H9 (cell line): ENCODE measurements at places on chromosomes 4 and X. TPM values are rescaled to one million over a fixed set of nuclear protein-coding genes. Genes with fewer than 3 reads are reported as not detected.
A peak's percentile ranks its signal among the peaks of the same experiment; 100 is the strongest.

DNA sequence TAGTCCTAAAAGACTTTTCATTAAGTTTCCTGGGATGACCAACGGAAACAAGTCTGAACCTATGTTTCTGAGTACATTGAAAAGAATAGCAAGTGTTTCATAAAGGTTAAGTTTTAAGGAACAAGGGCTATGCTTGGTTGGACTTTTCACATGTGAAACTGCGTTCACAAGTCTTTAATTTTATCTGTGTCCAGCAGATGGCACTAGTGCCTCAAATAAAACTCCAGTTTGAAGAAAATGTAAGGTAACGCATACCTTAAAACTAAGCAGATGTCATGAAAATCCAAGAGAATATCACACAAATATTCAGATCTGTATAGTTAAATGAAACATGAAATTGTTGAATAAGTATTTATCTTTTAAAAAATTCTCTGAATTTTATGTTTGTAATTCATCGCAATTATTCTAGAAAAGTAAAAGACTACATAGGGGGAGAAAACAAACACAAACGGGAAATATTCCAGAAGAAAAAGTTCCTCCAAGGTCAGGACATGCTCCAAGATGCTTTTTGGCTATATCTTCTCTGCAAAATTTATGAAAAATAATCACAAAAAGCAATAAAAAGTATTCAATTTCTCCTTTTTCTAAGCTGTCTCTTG is 89.6 kb upstream of the MAD2L1 start:
- H3K27ac ChIP-seq: no peak overlapping the region
- H3K27me3 ChIP-seq: no peaks in the 10 kb centered on the region
- no peak for DNase-seq
- 0 out of 2 replicates have a peak, but pooled peaks cover 1% of the 10 kb centered on the region for H3K4me1 ChIP-seq

XAGE1B gene
- total RNA-seq: not detected in 2 replicates

GRCh38 chr4:95360256-95360903 is 188.4 kb downstream of the UNC5C start:
- no peaks in the 10 kb centered on the region for H3K36me3 ChIP-seq
- H3K4me1 ChIP-seq: no peaks in the 10 kb centered on the region
- no peaks in the 10 kb centered on the region for H3K27me3 ChIP-seq
- no peak overlapping the region for H3K27ac ChIP-seq

- H3K27ac ChIP-seq: no peak overlapping the region
- H3K27me3 ChIP-seq: peaks cover 6% of the 10 kb centered on the region; the same call in 1 of the 2 replicates
- peaks cover 2% of the 10 kb centered on the region; the same call in 1 of the 2 replicates for H3K4me1 ChIP-seq
- no peak for DNase-seq
- H3K36me3 ChIP-seq: 0 out of 3 replicates have a peak, but pooled peaks cover 3% of the 10 kb centered on the region
These were observed 1.0 kb upstream of the SNCA start for GRCh38 chr4:89837993-89838390.

GRCh38 chrX:25049357-25049756 is 33.6 kb upstream of the ARX start:
- H3K4me1 ChIP-seq: peaks cover 13% of the 10 kb centered on the region; the same call in 1 of the 2 replicates
- peak overlapping the region; percentile 87 for H3K27ac ChIP-seq
- H3K36me3 ChIP-seq: peaks cover 24% of the 10 kb centered on the region
- no peak overlapping the region for H3K4me3 ChIP-seq
- no peak for DNase-seq

MAP7D3 gene
- 15.2 and 18.2 TPM in 2 replicates for total RNA-seq

SRPX gene
- total RNA-seq: 2.5 and 2.8 TPM in 2 replicates

DNA sequence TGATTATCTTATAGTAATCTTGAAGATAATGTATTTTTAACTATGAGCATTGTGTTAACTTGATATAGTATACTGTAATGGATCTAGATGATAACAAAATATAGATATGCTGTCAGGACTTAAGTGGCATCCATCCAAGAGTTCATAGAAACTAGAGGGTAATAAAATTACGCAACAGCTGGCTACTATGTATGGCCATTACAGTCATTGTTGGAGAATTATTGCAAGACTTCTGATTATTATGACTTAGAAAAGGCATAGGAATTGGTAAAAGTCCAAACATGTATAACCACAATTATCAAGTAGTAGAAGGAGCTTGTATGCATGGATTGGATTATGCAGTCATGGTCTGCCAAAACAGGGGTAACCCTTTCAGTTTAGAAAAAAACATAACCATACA is 9.5 kb downstream of the OGT start:
- H3K4me3 ChIP-seq: no peak overlapping the region
- H3K36me3 ChIP-seq: peaks cover 63% of the 10 kb centered on the region
- no peak for DNase-seq
- no peaks in the 10 kb centered on the region for H3K27me3 ChIP-seq
- no peaks in the 10 kb centered on the region; the same call in 1 of the 2 replicates for H3K4me1 ChIP-seq
- no peak overlapping the region for H3K27ac ChIP-seq

- no peak for DNase-seq
- H3K4me1 ChIP-seq: no peaks in the 10 kb centered on the region
- H3K36me3 ChIP-seq: peaks cover 81% of the 10 kb centered on the region
- H3K27ac ChIP-seq: no peak overlapping the region
- H3K4me3 ChIP-seq: no peak overlapping the region
These were observed 19.3 kb downstream of the DCTD start for GRCh38 chr4:182897601-182898478.

VCX3A gene
- 0.28 and 0.35 TPM in 2 replicates for total RNA-seq

DNA sequence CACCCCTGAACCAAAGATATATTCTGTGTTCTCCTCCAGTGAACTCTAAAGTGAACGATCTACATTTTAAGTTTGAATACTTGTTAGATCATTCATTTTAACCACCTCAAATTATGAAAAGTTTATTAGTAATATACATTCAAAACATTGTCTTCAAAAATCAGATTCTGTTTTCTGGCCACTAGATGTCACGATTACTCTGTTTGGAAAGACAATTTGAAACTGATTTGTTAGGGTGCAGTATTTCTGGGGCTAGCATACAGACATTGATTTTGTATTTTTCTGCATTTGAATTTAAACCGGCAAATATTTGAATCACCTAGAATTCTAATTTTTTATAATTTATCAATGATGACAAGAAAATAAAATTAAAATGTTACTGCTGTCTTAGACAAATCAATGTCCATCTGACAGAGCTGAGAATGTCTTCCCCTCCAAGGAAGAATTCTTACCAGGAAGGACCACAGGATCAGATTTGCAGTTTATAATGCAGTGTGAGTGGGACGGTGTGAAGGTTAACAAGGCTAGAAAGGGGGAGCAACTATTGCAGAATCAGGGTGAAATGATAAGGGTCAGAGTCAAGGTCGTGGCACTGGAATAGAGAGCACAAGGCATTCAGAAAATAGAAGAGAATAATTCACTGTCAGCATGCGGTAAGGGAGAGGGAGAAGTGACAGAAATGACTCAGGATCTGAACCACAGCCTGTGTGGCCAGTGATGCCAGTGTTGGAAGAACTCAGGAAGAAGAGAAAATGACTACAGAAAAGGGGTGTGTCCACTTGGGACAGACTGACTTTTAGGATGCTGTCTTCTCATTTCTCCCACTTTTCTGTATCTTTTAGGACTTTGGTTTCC is 91.6 kb downstream of the ANXA10 start:
- no peak overlapping the region for H3K4me3 ChIP-seq
- H3K4me1 ChIP-seq: no peaks in the 10 kb centered on the region
- H3K27me3 ChIP-seq: no peaks in the 10 kb centered on the region
- no peak for DNase-seq
- H3K36me3 ChIP-seq: no peaks in the 10 kb centered on the region
- H3K27ac ChIP-seq: no peak overlapping the region

NR3C2 gene
- total RNA-seq: 0.86 and 1.4 TPM in 2 replicates

DNA sequence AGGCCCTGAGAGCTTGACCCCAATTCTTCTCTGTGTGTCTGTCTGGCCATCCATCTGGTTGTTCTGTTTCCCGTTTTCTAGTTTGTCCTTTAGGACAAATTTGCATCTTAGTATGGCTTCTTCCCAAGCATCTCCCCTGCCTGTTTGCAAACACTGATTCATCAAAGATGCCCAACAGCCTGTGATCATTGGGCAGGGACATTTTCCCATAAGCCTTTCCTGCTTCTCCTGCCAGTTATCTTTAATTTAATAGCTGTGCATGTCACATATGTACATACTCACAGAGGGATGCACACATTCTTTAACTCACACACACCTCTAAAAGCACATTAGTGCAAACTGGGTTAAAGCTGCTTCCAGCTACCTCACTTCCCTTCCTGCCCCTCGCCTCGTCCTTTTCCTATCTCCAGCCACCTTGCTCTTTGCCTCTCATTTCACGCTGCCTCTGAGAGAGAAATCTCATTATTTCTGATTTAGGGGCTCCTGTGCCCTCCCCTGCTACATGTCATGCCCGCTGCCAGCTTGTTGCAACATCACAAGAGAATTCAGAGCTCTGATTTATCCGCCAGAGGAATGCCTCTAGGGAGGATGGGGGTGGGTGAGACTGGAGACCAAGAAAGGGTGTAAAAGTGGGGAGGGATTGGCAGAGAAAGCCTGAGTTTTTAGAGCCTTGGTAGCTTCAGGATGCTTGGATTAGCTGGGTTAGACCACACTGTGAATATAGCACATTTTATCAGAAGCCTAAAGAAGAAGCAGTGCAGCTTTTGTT is 100.6 kb downstream of the NHS start:
- no peaks in the 10 kb centered on the region for H3K4me1 ChIP-seq
- DNase-seq: no peak
- no peaks in the 10 kb centered on the region for H3K27me3 ChIP-seq
- no peak overlapping the region for H3K27ac ChIP-seq
- H3K4me3 ChIP-seq: no peak overlapping the region

DNA sequence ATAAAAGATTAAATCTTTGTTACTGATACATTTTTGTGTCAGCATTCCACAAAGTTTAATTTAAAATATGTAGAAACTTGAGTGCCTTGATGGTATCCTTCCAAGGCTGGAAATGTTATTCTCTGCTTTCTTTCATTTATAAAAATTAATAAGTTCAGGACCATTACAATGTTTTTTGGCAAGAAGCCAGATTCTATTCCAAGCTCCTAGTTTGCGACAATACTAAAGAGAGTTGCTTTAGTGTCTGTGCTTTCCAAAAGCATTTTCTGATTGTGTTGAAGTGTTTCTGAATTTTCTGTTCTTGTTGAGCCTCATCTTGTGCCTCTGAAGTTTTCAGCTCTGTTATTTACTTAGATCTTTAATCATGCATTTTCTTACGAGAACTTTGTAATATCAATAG is 516.2 kb downstream of the KCTD8 start:
- H3K4me3 ChIP-seq: no peak overlapping the region
- no peaks in the 10 kb centered on the region for H3K36me3 ChIP-seq
- no peaks in the 10 kb centered on the region for H3K4me1 ChIP-seq
- H3K27ac ChIP-seq: no peak overlapping the region
- H3K27me3 ChIP-seq: no peaks in the 10 kb centered on the region
- no peak for DNase-seq

OPRPN gene
- not detected in 2 replicates for total RNA-seq

MTCP1 gene
- 14.3 and 21.4 TPM in 2 replicates for total RNA-seq

CXorf38 gene
- 10.5 and 10.8 TPM in 2 replicates for total RNA-seq

EGF gene
- 1.1 and 1.5 TPM in 2 replicates for total RNA-seq

- DNase-seq: no peak
- H3K36me3 ChIP-seq: no peaks in the 10 kb centered on the region
- H3K27ac ChIP-seq: no peak overlapping the region
- H3K27me3 ChIP-seq: no peaks in the 10 kb centered on the region
- H3K4me3 ChIP-seq: no peak overlapping the region
- H3K4me1 ChIP-seq: no peaks in the 10 kb centered on the region; the same call in 1 of the 2 replicates
These were observed 271.3 kb upstream of the HAND2 start for GRCh38 chr4:173801361-173801760.

DNA sequence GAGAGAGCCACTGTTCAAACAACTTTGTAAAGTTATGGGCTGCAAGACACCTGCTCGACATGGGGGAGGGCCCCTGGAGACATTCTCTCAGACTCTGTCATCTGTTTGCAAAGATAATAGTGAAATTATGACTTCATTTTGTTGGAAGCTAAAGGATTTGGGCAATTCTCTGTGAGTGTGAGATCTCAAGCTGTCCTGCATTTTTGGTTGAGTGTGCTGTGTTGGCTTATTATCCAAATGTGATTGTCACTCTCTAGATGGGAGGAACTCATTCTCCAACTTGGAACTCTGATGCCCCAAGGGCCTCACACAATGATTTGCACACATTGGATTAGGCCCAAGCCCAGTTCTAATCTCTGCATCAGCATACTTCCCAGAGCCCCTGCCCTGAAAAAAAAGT is 63.7 kb downstream of the STK32B start:
- no peak overlapping the region for H3K27ac ChIP-seq
- no peak overlapping the region for H3K4me3 ChIP-seq
- no peaks in the 10 kb centered on the region for H3K27me3 ChIP-seq
- no peaks in the 10 kb centered on the region; the same call in 1 of the 2 replicates for H3K4me1 ChIP-seq
- no peak for DNase-seq

UGT2A1 gene
- 0.26 TPM in 1 of 2 replicates, not detected in the other for total RNA-seq

- no peak overlapping the region for H3K27ac ChIP-seq
- no peak for DNase-seq
- H3K36me3 ChIP-seq: no peaks in the 10 kb centered on the region
These were observed 317.1 kb downstream of the UNC5C start for GRCh38 chr4:95231681-95232080.

ADH1C gene
- total RNA-seq: not detected in 2 replicates

GRCh38 chr4:121278811-121279368 is 101.9 kb downstream of the QRFPR start:
- no peak overlapping the region for H3K27ac ChIP-seq
- H3K36me3 ChIP-seq: no peaks in the 10 kb centered on the region
- H3K27me3 ChIP-seq: no peaks in the 10 kb centered on the region
- no peak overlapping the region for H3K4me3 ChIP-seq
- DNase-seq: no peak
- no peaks in the 10 kb centered on the region for H3K4me1 ChIP-seq

GRCh38 chr4:2753436-2753835 is 2.7 kb downstream of the TNIP2 start:
- H3K27me3 ChIP-seq: no peaks in the 10 kb centered on the region
- H3K4me3 ChIP-seq: no peak overlapping the region
- H3K27ac ChIP-seq: no peak overlapping the region
- no peaks in the 10 kb centered on the region for H3K4me1 ChIP-seq

GRCh38 chrX:122913134-122913533 is 270.9 kb upstream of the GRIA3 start:
- no peak overlapping the region for H3K27ac ChIP-seq
- H3K27me3 ChIP-seq: no peaks in the 10 kb centered on the region
- no peaks in the 10 kb centered on the region for H3K4me1 ChIP-seq
- no peak for DNase-seq
